ENCODE measurements at places on chromosomes 5 and 9.

DNA sequence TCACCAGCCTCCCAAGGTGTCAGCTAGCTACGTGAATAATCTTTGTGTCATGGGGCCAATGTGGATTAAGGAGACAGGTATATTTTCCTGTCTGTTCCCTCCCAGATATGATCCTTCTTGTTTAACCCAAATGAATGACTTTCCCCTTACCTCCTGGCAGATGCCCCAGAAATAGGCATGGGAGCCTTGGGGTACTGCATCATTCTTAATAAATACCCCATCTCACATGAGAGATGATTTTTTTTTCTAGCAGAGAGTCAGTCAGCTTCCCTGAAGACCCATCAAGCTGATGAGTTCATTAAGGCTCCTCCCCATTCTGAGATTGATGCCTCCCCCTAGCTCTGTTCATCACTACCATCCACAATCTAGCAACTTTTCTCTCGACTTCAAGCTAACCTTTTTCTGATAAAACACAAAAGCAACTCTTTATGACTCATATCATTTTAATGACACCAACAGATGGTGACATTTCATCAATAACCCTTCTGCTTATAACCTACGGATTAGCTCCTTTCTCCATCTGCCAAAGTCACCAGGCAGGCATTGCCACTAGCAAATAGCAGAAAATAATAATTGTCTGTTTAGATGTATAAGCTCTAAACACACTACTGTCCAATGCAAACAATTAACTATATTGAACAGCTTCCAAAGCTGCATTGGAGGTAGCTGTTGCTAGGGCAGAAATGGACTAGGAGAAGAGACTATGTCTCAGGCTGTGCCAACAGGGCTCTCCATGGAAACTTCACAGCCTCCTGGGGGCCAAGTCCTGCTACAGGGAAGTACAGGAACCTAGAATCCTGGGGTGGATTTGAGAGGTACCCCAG is 143.7 kb downstream of the ACER2 start:
- DNase-seq, result no peak

DNA sequence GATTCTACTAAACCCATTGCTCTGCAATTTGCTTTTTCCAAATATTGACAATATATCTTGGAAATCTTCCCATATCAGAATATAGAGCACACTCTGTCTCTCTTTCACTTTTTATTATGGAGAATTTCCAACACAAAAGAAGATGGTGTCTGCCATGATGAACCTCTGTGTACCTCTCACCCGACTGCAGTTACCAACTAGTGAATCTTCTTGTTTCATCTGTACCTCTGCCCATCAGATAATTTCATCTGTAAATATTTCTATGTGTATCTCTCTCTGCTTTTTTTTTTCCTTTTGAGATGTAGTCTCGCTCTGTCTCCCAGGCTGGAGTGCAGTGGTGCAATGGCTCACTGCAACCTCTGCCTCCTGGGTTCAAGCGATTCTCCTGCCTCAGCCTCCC is 62.8 kb downstream of the NTNG2 start:
- DNase-seq, result no peak

DNA sequence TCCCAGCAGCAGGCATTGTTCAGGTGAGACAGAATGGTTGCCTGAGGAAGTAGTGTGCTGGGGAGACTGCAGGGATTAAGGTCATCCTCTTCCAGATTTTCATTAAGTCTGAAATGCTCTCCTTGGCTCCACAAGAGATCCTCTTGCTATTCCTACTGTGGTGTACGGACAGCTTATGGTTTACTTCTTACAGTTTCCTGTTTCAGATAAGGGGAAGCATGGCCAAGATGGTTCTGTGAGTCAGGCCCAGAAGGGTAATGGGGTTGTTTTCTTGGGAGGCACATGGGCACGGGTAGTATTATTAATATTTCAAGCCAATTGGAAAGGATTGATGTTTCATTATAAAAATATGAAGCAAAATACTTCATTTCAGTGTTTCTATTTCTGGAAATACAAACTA is 42.9 kb downstream of the GLRX start:
- no peak for DNase-seq

GRCh38 chr9:37102486-37102885 is 17.9 kb upstream of the ZCCHC7 start:
- DNase-seq, result no peak

DNA sequence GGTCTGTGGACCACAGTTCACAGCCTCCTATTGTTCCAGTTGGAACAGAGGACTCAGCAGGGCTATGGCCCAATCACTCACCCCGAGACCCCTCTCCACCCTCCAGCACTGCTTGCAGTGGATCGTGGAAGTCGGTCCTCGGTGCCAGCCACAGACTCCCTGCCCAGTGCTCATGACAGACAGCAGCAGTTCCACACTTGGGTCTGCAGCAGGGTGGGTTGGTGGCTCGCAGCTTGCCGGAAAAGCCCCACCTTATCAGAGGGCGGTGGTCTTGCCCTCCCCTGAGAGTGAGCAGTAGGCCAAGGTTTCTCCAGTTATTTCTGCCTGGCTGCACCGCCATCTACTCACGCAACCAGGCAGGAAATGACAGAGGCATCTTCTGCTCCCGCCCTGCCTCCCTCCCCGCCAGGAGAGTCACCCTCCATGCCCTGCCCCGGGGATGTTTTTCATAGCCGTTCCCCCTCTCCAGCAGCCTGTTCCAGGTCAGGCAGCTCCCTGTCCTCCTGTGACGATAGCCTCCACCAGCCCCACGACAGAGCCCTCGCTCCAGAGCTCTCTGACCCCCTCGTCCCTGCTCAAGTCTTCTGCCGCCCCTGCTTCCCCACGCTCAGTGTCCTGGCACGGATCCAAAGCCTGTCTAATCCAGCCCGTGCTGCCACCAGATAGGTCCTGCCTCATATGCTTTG is 34.5 kb downstream of the UNC5A start:
- DNase-seq, result no peak

GRCh38 chr5:94505327-94506068 is 112.9 kb downstream of the KIAA0825 start:
- DNase-seq, result no peak

DNA sequence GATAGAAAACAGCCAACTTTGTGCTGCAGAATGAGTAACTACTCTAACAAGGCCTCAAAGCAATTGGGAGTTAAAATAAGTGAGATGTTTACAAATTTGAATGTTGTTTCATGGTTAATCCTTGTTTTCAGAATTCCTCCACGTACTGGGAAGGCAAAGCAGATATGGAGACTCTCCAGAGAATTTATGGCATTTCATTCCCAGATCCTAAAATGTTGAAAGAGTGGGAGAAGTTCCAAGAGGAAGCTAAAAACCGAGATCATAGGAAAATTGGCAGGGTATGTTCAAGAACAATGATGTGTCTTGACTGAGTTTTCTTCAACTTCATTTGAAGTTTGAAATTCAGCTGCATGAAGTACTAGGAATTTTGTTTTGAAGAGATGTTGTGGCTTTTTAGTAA is 16.4 kb downstream of the TARS1 start:
- no peak for DNase-seq

DNA sequence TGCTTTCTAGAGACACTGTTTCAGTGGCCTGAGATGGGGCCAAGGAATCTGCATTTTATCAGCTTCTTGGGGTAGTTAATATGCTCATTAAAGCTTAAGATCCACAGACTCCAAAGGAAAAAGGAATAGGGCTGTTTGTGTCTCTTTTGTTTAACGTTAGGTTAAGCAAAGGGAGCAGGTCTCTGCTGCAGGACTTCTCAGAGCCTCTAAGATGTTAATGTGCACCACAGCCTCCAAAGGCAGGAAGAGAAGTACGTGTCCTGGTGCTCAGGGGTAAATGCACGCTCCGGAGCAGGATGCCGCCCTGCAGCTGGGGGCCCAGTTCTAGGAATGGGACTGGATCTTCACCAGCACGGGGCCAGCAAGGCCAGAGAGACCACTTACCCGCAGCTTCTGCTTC is 19.6 kb downstream of the SPARC start:
- DNase-seq, result no peak

- no peak for DNase-seq
These were observed 108.6 kb downstream of the TRIO start for GRCh38 chr5:14251733-14252132.

GRCh38 chr5:131495536-131496399 is 139.3 kb downstream of the RAPGEF6 start:
- DNase-seq, result no peak
